NCI-H187 treated with DMSO at 0.1 percent for 48 hours (cell line): ENCODE measurements at places on chromosomes 3 and 15.

DNA sequence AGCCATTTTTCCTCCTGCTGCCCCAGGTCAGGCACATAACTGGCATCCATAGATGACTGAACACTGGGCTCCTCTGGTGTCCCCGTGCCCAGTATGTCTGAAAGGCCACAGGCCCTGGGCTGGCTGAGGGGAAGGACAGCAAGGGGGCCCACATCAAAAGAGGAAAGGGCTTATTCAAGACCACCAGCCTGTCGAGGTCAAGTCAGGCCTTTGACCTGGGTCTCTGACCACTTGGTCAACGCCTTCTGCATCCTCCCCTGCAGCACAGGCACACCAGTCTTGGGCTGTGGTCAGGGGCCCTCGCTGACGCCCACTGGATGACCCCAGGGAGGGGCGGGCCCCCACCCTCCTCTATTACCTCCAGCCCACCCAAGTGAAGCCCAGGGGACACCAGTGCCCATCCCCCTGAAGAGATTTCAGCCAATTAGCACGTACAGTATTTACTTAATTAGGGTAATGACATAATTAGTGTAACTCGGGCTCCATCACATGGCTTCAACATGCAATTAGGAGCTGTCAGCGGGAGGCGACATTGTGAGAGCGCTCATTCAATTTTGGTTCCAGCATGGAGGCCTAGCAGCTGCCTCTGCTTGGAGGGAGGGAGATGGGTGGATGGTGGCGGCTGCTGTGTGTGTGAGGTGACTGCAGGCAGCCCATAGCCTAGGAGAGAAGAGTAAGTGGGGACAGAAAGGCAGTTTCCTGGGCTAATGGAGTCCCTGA lies 13.5 kb upstream of the DNAH1 start:
- DNase-seq, result no peak

DNA sequence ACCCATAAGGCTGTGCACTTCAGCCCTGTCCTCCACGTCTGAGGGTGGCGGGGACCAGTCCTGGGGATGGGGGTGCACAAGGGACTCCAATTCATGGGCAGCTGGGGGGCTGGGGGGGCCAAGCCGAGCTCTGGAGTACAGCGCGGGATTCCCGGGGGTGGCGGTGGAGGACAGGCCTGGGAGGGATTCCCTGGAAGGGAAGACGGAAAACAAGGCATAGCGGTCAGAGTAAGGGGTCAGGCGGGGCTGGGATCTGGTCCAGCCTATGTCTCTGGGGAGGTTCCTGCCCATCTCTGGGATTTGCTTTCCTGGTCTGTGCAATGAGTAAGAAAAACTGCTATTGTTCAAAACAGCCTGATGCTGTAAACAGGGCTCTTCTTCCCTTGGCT lies 8.1 kb upstream of the IGDCC3 start:
- DNase-seq, result no peak

- no peak for DNase-seq
These were observed 19.9 kb upstream of the SCN10A start for GRCh38 chr3:38835939-38836338.

GRCh38 chr15:44726568-44727484 lies 9.5 kb upstream of the TRIM69 start:
- no peak for DNase-seq

- no peak for DNase-seq
These were observed 94.0 kb upstream of the PLCL2 start for GRCh38 chr3:16790432-16791400.

GRCh38 chr3:28948685-28949084 lies 332.2 kb upstream of the RBMS3 start:
- no peak for DNase-seq

DNA sequence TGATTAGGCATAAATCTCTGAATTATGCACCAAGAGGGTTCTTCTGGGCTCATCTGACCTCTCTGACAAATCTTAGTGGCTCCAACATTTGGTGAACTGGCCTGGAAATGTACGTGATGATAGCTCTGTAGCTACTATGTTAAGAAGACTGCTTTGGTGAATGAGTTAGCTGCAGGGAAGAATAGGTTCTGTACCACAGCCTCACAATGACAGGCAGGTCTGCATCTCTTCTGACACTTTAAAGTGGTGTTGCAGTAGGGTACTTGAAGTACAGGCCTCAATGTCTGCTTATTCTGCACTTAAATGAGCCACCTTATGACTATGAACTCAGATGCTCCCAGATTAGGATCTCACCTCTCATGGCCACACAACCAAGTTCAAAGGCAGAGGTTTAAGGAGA lies 7.0 kb downstream of the FGF7 start:
- DNase-seq, result no peak

DNA sequence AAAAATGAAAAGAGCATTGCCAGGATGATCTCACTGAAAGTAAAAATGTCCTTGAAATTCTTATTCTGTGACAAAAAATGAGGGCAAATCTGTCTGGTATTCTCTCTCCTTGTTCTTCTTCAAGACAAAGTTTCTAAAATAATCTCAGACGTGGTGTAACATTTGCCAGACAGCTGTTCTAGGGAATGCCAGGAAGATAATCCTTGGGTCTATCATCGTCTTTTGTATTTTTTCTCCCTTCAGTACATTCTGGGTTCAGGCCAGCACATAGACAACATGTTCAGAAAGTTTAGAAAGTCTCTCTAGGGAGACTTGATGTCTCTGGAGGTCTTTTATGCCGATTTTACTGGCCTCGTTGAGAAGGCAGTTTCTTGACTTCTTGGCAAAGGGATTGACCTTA lies 121.2 kb upstream of the HES1 start:
- no peak for DNase-seq

DNA sequence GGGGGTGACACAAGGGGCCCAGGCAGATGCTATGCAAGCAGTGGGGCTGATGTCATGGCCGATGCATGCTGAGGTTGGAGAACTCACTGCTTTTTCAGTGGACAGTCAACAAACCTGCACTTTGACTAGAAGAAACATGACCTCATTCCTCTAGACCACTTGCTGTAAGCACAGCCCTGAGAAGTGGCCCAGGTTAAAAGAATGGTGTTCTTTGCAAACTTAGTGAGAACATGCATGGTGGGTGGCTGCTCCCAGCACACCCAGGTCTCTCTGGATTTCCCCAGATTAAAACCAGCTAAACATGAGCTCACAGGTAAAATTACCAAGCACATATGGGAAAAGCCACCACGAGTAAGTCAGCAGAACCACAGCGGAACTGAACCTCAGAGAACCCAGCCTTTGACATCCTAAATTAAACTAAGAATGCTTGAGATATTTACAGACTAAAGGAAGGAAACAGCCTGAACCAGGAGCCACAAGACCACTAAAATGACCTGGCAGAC lies 15.5 kb downstream of the DLEC1 start:
- no peak for DNase-seq

DNA sequence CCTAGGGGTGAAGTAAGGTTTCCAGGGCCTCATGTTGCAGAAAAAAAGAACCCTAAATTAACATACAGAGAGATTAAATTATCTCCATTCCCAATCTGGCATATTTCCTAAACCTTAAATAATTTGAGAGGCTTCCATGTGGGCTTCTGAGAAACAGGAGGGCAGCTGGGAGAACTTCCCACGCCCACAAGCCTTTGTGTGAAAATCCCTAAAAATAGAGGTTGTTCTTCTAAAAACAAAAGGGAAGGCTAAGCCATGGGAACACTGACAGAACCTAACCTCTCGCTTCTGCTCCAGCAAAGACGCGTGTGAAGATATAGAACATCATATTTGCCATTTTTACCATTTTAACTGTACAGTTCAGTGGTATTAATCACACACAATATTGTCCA lies 812 bp upstream of the SLC12A8 start:
- no peak for DNase-seq

DNA sequence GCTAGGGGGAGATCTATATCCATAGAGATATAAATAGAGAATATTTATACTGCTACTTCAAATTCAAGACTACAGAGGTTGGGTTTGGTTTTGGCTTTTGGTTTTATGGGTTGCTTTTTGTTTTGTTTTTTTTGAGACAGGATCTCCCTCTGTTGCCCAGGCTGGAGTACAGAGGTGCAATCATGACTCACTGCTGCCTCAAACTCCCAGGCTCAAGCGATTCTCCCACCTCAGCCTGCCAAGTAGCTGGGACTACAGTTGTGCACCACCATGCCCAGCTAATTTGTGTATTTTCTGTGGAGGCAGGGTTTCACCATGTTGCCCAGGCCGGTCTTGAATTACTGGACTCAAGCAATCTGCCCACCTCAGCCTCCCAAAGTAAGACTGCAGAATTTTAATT lies 3.9 kb upstream of the UBL7 start:
- no peak for DNase-seq

- no peak for DNase-seq
These were observed 40.2 kb upstream of the OSTN start for GRCh38 chr3:191158815-191159214.

- DNase-seq, result no peak
These were observed 468.6 kb upstream of the CFAP20DC start for GRCh38 chr3:59518283-59519055.

DNA sequence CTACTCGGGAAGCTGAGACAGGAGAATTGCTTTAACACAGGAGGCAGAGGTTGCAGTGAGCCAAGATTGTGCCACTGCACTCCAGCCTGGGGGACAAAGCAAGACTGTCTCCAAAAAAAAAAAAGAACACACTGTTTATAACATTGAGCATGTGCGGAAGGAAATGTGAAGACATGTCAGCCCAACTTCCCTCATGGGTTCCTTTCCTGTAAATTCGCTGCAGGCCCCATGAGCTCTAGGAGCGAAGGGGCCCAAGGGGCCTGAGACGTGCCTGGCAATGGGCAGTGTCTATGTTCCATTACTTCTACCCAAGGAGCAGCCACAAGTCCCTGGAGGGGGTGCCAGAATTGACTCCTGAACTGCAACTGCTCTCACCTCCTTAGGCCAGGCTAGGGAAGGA lies 3.2 kb downstream of the PFKFB4 start:
- no peak for DNase-seq

DNA sequence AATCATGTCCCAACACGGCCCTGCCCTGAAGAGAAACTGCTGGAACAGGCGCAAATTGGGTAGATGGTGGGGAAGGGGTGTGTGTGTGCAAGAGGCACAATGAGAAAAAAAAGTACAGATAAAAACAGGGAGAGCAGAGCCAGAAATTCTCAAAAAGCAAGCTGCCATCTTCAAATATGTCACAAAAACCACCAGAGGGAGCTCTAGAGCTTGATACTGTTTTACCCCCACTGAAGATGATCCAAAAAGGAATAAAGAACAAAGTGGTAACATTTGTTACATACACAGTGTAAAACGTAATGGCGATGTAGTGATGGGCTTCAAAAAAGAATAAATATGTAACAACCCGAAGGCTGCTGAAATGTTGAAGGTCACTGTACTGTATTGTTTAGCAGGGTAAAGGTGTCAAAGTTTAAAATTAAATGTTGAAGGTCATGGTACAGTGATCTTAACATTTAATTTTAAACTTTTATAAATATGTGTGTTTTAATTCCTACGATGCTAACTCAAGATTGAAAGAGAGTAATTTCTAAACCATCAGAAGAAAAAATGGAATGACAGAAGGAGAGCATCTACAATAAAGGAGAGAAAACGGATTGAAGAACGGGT lies 6.0 kb downstream of the SNRPA1 start:
- peak; percentile 19 for DNase-seq

DNA sequence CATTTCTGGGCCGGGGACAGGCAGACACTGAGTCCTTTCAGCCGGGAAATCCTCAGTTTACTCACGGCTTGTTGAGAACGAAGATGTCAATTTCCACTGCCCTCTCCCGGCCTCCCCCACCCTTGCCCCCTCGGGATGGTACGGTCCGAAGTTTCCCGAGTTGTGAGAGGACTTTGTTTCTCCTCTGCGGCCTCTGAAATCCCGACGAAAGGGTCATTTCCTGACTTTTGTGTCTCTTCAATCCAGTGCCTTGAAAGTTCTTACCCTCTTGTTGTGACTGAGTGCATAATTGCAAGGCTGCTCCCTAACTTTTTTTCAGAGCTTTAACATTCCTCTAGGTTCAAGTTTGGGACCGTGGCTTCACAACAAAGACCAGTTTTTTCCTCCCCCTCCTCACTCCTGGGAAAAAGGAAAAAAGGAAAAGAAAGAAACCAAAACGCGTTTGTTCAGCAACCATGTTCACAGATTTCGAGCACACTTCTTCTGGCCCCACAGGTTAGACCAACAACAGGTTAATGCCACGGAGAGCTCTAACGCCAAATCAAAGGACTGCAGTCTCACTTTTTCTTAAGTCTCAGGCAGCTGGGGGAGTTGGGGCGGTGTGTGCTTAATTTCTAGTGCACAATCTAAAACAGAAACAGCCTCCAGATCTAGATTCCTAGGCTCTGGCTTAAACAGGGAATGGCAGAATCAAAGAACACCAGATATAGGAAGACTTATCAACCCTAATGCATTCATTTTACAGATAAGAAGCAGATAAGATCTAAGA lies 138.9 kb downstream of the TMCO5A start:
- DNase-seq, result no peak

DNA sequence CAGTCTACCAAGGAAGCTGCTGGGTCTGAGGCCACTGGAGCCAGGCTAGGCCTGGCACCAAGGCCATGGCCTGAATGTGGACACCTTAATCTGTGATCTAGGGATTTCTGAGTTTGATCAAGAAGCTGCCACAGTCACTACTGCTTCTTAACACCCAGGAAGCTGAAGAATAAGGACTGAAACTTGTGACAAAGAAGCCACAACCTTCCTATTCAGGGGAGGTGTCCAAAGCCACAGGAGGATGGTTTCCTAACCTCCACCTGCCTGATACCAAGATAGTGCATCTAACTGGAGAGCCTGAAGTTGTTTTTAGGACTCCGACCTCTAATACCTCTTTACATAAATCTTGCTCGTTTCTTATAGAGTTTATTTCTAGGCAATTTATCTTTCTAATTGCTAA lies 5.5 kb upstream of the ANO10 start:
- DNase-seq, result no peak

DNA sequence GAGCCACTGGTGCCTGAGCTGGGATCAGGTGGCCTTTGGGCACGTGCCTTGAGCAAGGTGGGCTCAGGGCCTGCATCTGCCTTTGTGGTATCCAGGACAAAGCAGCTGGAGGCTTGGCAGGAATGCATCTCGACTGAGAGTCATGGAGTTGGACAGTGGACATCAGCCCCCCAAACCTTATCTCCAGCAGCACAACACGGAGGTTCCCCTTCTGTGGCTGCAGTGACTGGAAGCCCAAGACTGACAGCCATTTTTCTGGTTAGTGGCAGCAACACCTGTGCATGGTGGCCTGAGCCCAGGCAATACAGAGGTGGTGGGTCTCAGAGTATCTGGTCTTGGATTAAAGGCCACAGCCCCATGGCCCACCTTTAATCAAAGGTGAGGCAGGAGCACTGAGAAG lies 27.8 kb upstream of the TSEN2 start:
- no peak for DNase-seq

- DNase-seq, result no peak
These were observed 181.7 kb upstream of the SNTN start for GRCh38 chr3:63470745-63471144.
